ENCODE measurements at places on chromosomes 3 and 15.

DNA sequence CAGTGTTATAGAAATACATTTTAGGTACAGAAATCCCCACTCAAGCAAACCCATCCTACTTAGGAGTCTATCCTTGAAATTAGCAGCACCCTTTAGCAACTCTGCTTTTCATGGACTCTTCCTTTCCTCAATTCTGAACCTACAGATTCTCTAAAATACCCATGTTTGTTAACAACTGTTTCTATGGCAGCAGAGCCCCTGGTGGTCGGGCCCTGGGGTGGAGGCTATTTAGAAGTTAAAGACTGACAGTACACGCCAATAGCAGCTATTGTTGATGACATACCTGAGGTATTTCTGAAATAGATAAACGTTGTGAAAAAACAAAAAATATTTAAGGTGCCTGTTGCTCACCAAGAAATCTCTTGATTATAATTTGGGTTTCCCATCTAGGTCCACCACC lies 23.4 kb upstream of the NRG4 start:
- no peak for DNase-seq

- DNase-seq, result no peak
Observed at GRCh38 chr3:9081184-9081818, 118.0 kb upstream of the RAD18 start.

DNA sequence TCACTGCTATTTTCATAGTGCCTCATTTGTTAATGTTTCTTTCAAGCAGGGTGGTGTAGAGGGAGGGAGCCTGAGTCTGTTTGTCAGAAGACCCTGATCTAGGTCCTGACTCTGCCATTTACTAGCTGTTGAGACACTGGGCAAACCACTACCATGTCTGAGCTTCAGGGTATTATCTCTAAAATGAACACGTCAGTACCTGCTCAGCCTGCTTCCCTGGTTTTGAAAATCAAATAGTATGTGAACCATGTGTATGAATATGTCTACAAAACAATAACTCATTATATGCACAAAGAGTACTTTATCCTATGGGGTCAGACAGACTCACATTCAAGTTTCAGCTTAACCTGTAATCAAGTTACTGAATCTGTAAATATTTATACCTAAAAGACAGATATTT lies 25.1 kb downstream of the SYNPR start:
- DNase-seq, result no peak

GRCh38 chr15:77001966-77002365 lies 7.0 kb downstream of the PSTPIP1 start:
- peak; percentile 7 for DNase-seq

DNA sequence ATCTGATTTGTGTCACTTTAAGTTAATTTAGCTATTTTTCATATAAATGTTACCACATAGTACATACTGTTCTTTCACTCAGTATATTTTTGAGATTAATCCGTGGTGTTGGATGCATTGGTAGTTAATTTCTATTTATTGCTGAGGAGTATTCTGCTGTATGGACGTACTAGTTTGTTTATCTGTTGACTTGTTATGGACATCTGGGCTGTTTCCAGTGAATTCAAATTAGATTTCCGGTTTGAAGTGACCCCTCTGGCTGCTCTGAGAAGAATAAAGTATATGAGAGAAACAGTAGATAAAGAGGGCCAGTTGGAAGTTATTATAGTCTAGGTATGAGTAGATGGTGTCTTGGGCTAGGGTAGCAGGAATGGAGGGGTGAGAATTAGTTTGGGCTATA lies 15.6 kb downstream of the KAT2B start:
- no peak for DNase-seq

GRCh38 chr15:98954411-98954810 lies 53.2 kb downstream of the PGPEP1L start:
- DNase-seq, result no peak

- no peak for DNase-seq
Observed at GRCh38 chr15:99369196-99369595, 117.9 kb downstream of the LRRC28 start.

GRCh38 chr3:52527039-52527731 lies 6.5 kb downstream of the NT5DC2 start:
- DNase-seq, result peak; percentile 9

DNA sequence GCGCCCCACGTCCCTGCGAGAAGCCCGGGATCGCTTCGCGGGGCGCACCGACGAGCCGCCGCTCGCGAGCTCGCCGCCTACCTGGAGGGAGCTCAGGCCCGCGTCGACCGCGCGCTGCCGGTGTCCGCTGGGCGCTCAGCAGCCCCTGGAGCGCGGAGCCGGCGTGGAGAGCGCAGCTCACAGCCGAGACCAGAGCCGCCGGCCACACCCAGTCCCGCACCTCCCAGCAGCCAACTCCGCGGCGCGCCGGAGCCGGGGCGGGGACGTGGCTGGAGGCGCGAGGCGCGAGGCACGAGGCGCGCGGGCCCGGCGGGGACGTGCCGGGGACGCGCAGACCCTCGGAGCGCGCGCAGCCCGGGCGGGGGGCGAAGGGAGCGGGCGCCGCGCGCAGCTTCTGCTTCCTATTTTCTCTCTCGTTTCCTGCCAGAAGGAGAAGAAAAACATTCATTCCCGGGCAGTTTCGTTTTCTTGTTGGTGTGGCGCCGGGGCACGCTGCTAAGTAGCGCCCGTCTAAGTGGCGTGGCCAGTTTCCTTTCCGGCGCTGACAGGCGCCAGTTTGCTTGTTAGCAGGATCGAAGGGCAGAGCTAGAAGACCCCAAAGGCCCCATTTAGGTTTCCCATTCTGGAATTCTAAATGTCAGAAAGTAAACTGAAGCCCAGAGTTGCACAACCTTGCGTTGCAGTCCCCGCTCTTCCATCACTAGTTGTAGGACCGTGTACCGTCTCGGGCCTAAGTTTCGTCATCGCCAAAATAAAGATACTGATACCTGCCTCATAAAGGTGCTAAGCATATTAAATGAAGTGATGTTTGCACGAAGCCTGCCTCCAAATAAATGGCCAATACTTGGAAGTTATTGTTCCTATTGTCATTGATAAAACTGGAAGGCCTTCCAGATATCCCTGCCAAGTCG lies at the start of gene GNB4:
Gene GNB4 (minus strand): TSS at position 206 of the 911 bp plus-strand sequence. CDS start 25,270 bp downstream, outside the sequence.
- DNase-seq, result peak; percentile 34

GRCh38 chr3:150411976-150412375 lies 3.9 kb downstream of the TSC22D2 start:
- no peak for DNase-seq

- no peak for DNase-seq
Observed at GRCh38 chr3:184804801-184805200, 7.2 kb upstream of the VPS8 start.

GRCh38 chr3:73623346-73623745 lies 1.4 kb downstream of the PDZRN3 start:
- no peak for DNase-seq
